Jurkat, Clone E6-1 (cell line): ENCODE measurements at places on chromosomes 7 and 10.

DNA sequence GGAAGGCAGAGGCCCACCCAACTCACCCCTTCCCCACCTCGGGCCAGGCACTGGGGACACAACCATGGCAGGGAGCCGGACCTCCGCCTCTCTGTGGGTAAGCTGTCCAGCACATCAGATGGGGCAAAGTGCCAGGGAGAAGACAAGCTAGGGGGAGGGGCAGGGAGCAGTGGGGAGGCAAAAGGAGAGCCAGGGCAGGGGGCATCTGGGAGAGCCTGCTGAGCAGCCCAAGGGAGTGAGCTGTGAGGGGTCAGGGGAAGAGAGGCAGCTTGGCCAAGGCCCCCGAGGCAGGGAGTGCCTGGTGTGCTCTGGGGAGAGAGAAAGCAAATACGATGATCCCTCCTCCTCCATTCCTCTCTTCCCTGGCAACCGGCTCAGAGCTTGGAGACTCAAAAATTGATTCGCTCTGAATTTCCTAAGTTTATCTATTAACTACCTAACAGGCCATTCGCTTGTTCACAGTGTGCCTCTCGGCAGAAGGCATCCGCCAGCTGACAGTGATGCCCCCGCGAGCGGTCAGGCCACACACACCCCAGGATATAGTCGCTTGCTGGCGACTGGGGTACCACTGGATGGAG is 4.5 kb downstream of the CAMK2B start:
- no peak for DNase-seq

GRCh38 chr7:81688622-81689411 is 81.0 kb downstream of the HGF start:
- no peak for DNase-seq

GRCh38 chr7:151276666-151277590 is 28.4 kb upstream of the SMARCD3 start:
- DNase-seq, result peak; percentile 65

- DNase-seq, result no peak
These were observed 7.3 kb upstream of the FEZF1 start for GRCh38 chr7:122311734-122312450.

GRCh38 chr7:18488049-18488448 is 7.5 kb upstream of the HDAC9 start:
- DNase-seq, result no peak

GRCh38 chr10:24907956-24908355 is 44.5 kb downstream of the PRTFDC1 start:
- DNase-seq, result no peak

DNA sequence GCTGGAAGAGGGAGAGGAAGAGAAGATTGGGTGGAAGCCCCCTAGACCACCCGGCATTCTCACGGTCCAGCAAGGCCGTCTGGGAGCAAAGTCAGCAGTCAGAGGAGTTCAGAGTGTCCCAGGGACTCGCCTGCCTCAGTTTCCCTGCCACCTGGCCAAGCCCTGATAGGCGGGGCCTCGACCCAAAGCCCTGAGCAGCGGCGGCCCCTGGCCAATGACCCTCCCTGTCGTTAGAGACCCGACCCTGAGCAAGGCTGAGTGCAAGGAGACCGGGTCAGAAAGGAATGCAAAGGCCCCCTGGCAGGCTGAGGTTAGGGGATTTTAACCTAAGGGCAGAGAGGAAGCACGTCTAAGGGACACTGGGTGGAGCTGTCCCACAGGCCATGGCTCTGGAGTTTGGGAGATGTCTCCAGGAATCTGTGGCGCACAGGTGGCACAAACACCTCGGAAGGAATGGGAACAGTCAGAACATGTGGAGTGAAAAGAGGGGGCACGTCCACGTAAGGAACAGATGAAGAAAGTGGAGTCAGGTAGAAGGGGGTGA is 196.8 kb upstream of the PDE1C start:
- DNase-seq, result no peak

- no peak for DNase-seq
These were observed 35.2 kb downstream of the EPHB4 start for GRCh38 chr7:100791881-100792666.

DNA sequence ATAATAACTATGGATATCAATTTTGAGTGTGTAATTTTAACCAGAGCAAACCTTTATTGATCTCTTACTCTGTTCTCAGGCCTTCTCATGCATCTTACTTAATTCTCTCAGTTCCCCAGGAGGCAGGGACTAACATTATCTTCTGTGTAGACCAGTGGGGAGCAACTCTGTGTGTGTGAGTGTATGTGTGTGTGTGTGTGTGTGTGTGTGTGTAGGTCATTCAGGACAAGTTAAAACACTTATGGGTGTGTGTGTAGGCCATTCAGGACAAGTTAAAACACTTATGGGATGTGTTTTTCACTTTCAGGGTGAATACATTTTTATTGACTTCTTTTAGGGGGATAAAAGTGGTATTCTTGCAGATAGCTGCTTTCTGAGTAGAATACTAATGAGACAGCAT is 145.0 kb downstream of the ADAM12 start:
- DNase-seq, result no peak

DNA sequence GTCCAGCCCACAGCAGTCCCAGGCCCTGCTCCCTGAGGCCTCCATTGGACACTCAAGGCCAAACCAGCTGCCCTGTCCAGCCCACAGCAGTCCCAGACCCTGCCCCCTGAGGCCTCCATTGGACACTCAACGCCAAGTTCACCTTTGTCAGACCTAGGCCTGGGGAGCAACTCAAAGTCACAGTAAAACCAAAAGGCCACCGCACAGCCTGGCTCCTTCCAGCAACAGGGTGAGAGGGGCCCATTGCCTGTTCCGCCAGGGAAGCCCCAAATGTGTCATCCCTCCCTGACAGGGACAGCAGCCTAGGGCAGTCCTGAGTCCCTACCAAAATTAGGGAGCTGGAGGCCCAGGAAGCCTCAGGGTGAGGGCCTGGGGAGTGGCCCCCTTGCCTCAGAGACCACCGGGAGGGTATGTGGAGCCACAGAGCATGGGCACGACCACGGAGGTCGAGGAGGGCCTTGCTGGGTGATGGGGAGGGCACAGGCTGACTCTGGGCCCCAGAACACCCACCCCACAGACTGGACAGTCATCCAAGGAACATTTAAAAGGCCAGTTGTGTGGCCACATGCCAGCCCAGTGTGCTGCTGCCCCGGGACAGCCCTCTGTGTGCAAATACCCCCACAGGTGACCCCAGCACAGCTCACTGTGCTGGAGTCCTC is 66.5 kb upstream of the PPP2R2D start:
- DNase-seq, result no peak

GRCh38 chr10:21364196-21365114 is 161.0 kb downstream of the SKIDA1 start:
- no peak for DNase-seq

GRCh38 chr10:54666192-54666591 is 134.8 kb downstream of the PCDH15 start:
- no peak for DNase-seq

- no peak for DNase-seq
These were observed 13.5 kb downstream of the SEMA3C start for GRCh38 chr7:80905334-80905733.

GRCh38 chr10:102601639-102602038 is 42.6 kb upstream of the TRIM8 start:
- DNase-seq, result no peak

DNA sequence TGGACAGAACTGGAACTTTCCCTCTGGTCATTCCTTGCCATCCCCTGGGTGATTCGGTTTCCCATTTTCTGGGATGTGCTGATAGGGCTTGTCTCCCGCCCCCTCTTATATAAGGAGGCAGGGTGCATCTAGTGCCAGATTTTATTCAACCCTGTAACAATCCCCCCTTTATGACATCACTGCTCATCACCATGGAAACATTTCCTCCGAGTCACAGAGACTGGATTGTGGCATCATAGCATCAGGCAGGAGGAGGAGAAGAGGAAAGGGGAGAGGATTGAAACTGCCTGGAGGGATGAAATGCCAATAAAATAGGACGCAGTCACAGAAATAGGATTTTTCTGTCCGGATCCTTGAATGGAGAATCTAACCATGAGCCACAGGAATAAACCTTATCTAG is 25.0 kb downstream of the SORCS3 start:
- DNase-seq, result no peak

DNA sequence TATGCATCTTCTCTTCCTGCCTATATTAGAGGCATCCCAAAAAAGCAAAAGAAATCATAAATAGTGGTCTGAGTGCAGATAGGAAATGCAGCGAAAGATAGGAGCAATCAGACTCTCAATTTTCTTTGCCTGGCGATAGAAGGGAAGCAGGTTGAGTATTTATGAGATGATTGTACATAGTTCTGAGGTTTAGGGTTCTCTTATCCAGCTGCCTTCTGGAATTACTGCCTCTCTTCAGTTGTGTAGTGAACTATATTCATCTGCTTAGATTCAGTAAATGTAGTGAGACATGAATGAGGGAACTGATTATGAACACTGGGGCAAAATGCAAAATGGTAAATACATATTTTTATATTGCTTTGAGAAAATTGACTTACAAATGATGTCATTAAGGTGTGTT is 93.0 kb upstream of the CYP26C1 start:
- no peak for DNase-seq

DNA sequence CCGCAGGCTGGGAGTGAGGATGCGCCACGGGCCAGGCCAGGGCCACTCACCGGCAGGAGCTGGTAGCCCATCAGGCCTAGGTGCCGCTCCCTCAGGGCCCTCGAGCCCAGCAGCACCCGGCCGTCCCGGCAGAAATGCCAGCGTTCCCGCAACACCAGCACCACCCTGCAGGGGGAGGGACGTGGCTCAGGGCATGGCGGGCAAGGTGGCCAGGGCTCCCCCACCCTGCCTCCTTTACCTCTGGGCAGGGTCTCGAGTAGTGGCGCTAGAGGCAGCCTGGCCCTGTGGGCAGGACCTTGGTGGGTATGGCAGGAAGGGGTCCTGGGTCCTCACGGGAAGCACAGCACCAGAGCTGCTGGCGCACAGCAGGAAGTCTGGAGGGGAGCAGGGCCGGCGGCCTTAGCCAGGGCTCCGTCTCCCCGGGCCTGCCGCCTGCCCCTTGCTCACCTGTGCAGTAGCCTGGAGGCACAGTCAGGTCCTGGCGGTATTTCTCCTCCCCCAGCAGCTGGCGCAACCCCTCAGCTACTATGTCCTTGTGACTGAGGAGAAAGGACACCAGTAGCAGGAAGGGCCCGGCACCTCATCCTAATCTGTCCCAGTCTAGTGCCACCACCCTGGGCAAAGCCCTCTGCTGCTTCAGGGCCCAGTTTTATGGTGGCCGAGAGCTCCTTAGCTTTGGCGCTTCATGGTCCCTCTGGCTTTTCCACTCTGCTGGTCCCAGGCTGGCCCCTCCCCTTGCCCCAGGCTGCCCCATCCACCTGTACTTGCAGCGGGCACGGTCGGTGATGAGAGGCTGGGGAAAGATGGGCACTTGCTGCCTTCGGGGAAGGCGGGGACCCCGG is 3.5 kb downstream of the FASTK start:
- DNase-seq, result no peak

- DNase-seq, result peak; percentile 33
These were observed 87.4 kb upstream of the RSU1 start for GRCh38 chr10:16904639-16905061.

DNA sequence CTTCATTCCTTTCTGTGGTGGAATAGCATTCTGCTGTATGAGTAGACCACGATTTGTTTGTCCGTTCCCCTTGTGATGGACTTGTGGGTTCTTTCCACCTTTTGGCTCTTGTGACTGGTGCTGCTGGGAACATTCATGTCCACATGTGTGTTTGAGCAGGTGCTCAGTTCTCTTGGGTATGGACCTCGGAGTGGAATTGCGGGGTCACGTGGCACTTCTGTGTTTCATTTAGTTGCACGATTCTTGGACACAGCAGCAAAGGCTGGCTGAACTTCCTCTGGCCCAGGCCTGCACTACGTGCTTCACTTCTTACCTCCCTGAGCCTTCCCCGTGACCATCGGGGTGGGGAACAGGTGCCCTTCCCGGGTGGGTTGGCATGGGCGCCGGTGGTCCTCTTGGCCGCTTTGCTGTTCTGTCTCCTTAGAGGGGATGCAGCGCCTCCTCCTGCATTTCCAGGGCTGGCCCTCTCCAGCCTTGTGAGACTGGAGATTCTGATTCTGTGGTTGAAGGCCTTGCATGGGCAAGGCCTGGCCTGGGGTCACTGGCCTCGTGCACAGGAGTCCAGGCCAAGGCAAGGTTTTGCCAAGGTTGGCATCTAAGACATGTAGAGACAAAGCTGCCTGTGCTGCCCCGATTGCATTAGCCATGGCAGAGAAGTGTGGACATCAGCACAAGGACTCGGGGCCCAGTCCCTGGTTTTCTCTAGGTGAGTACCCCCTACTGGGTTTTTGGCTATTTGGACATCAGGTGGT is 25.1 kb downstream of the DOCK1 start:
- no peak for DNase-seq

DNA sequence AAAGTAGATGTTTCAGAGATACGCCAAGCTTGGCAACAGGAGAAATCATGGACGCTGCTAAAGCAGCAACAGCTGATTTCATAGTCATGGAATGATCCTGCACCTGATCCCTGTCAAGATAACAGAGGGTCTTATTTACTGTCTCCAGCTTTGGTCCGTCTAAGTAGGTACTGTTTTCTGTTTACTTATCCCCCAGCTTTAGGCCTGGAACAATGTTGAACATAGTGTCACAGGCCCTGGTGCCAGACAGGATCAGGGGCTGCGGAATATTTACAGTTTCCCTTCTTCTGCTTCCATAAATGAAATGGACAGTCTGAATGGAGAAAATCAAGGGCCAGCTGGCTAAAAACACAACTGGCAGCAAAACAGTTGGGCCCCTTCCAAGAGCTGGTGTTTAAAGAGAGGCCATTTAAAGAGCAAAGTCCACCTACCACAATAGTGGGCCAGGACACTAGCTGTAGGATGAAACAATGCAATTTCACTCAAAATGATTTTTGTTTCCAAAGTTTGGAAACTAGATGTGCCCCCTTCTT is 2.9 kb downstream of the GPR37 start:
- no peak for DNase-seq

- no peak for DNase-seq
These were observed 76.7 kb downstream of the MACC1 start for GRCh38 chr7:20140291-20141001.

DNA sequence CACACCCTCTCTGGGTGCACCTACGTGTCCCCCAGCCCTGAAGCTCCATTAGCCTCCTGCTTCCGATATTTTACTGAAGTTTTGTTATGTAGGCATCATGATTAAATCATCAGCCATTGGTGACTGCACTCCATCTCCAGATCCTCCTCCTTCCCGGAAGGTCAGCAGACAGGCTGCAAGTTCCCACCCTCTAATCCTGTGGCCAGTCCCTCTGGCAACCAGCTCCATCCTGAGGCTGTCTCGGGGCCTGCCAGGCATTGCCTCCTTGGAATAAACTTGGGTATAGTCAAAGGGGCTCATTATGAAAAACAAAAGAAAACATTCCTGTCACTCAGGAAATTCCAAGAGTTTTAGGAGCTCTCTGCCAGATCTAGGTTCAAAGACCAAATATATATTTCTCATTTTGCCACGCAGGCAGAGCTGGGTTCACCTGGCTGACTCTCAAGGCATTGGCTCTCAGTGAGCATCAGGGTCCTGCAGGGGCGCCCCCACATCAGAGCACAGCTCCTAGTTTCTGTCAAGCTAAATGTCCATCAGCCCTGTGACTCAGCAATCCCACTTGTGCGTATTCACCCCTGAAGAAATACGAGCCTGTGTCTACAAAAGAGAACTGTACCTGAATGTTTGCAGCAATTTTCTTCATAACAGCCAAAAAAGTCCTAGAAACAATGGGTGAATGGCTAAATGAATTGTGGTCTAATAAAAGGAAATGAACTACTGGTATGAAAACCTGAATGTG is 27.4 kb upstream of the TMEM72 start:
- no peak for DNase-seq
